Suprapubic skin (tissue), 4 donors: ENCODE measurements at places on chromosomes 5 and 9. TPM values are rescaled to one million over a fixed set of nuclear protein-coding genes. Genes with fewer than 3 reads are reported as not detected.

DNA sequence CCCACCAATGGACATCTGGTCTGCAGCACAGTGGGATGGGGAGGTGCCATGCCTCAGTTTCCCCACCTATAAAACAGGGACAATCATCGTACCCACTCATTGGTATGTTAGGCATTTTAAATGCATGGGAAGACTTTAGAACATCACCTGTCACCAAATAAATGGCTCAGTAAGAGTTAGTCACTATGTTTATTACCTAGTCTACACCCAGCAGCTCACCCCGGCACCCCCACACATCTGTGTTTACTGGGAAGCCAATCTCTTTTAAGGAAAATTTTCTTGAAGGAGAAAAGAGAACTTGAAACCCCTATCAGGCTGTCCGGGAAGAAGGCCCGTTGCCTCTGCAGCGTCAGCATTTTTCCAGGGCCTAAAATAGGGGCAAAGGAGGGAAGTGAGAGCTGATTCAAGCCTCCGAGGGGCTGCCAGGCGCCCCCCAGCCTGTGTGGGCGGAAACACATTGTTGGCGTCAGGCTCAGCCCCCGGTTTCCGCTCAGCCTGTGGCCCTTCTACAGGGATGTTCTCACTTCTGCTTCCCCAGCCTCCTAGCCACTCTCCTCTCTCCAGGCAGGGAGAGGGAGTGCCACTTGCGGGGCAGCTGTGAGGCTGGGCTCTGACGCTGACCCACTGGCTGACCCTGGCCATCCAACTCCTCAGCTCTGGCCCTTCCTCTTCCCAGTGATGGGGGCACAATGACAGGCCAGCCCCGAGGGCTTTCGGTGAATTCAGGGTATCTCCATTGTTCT is 4.6 kb downstream of the CSF1R start:
- DNase-seq: no peak

GRCh38 chr9:86252870-86253269 is 6.6 kb downstream of the C9orf153 start:
- no peak for DNase-seq

- DNase-seq: no peak
These were observed 406.3 kb downstream of the DMRT2 start for GRCh38 chr9:1456301-1457024.

DNA sequence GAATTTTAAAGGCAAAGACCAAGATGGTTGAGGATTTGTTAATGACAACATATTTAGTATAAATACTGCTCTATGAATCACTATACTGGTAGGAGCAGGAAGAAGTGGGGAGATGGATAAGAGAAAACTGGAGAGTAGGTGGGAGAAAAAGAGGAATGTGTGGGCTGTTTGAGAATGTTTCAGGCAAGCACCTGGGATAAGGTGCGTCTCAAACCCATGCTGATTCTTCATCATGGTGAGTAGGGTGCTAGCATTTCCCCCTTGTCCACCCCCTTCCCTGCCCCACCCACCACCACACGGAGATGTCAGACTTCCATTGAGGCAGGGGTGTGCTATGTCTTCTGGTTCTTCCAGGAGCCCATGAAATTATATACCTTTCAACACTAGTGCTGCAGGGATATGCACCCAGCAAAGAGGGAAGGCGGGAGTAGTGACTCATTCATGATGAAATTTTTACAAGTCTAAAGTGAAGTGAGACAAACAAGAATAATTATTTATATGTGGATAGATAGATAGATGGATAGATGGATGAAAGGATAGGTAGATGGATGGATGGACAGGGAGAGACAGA is 54.3 kb downstream of the MTX3 start:
- no peak for DNase-seq

DNA sequence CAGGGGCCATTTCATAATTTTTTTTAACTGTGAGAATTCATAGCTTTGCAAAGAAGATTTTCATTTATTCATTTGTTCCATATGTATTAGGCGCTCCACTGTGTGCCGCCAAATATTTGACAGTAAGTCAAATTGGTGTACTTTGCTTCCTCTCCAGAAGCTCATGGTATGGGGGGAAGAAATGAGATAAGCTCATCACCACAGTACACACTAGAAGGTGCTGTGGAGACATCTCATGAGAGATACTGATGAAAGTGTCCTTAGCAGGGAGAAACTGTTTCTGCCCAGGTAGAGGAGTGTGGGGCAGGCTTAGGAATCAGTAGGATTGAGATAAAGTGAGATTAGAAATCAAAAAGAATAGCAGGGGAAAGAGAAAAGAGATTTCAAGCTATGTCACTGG is 136.2 kb downstream of the CDH6 start:
- no peak for DNase-seq

- DNase-seq: no peak
These were observed 270.5 kb downstream of the SMARCA2 start for GRCh38 chr9:2285416-2286332.

GRCh38 chr9:131349522-131349880 is 44.4 kb upstream of the PRRC2B start:
- no peak for DNase-seq

- no peak for DNase-seq
These were observed 127.7 kb upstream of the ANKRD55 start for GRCh38 chr5:56360816-56361215.

- no peak for DNase-seq
These were observed 306.3 kb upstream of the KCNN2 start for GRCh38 chr5:114055318-114056184.

GRCh38 chr9:8961186-8961851 is 1161.7 kb upstream of the DMAC1 start:
- DNase-seq: no peak

- no peak for DNase-seq
These were observed 146.8 kb upstream of the IQGAP2 start for GRCh38 chr5:76256116-76256889.

DNA sequence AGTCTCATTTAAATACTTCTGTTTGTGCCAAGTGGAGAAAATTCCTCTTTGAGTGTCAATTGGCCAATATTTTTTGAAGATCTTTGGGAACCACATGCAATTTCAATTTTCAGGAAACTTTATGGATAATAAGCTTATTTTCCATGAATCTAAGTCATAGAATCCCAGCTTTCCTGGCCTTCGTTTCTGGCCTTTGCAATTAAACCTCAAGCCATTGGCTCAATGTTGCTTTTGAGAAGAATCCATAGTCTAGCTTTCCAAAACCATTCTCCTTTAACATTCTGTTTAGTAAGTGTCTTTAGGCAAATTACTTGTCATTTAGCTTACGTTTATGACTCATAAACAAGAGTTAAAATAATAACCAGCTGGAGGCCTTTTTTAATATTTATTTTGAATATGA is 145.0 kb upstream of the FTMT start:
- DNase-seq: no peak

GRCh38 chr5:55039843-55040242 is 15.8 kb downstream of the GZMK start:
- DNase-seq: no peak

ANKRD31 gene
- 0.21 TPM for total RNA-seq

MFAP3 gene
- total RNA-seq: 41.3 TPM

ZNF354C gene
- 2.1 TPM for total RNA-seq

SLC1A1 gene
- 1.9 TPM for total RNA-seq

PLCXD3 gene
- 1.0 TPM for total RNA-seq
